Stimulated activated CD4-positive, alpha-beta T cell treated with anti-CD3 and anti-CD28 coated beads, Interleukin-12 subunit alpha, Interleukin-12 subunit beta, amount 100 ng/mL, for 48 hours (primary cell): ENCODE measurements at places on chromosomes 16 and 17.

GRCh38 chr16:58371841-58372240 lies 20.4 kb upstream of the GINS3 start:
- DNase-seq, result no peak

GRCh38 chr17:82677353-82677925 lies 21.1 kb downstream of the RAB40B start:
- DNase-seq, result no peak

- DNase-seq, result no peak
These were observed 122.5 kb downstream of the DNAH9 start for GRCh38 chr17:11720816-11721215.

- DNase-seq, result no peak
These were observed 32.9 kb downstream of the PGS1 start for GRCh38 chr17:78411241-78411857.

DNA sequence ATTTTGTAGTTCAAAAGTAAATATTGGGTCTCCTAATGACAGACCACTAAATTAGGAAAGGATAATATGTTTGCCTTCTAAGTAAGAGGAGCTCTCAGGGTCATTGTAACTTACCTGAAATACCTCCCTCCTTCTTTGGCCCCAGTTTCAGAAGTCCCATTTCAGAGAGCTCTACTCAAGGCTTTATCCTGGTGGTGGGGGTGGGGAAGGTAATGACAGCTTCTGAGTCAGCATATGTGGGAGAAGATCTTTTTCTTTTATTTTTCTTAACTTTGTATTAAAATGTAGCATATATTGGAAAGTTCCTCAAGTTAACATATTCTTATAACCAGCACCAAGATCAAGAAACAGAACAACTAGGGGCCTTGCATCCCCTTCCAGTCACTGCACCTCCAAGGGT lies 16.9 kb upstream of the GINS3 start:
- no peak for DNase-seq

DNA sequence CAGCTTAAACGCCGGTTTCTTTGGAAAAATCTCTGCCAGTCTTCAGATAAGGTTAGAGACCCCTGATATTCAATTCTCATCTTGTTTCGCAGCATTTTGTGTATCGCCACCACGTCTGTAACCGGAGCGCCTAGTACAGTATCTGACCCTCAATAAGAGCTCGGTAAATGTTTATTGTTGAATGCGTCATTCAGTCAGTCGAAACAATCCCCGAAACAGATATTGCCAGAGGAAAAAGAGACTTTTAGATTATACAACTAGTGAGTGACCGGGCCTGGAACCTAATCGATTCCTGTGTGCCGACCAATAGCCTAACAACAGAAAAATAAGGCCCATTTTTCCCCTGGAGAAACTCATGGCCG lies 626 bp downstream of the PELP1 start:
- no peak for DNase-seq

- peak; percentile 43 for DNase-seq
These were observed 805 bp upstream of the TANC2 start for GRCh38 chr17:62965174-62965685.

DNA sequence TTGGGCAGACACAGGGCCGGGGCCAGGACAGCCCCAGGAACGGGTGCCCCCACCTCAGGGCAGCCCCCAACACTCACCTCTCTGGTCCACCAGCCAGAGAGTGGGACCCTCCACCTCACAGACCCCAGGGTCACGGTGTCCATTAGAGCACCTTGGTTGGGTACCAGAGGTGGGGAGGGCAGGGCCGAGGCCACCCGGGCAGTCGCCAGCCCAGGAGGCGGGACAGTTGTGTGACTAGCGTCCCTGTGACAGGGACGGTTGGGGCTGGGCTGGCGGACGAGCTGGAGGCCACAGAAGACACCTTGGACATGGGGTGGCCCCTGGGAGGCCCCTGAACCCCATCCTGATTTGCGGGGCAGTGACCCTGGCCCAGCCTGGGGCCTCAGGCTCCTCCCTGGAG lies 11.7 kb upstream of the C1QTNF8 start:
- no peak for DNase-seq

- DNase-seq, result no peak
These were observed 3.8 kb downstream of the MYH11 start for GRCh38 chr16:15853021-15853420.

DNA sequence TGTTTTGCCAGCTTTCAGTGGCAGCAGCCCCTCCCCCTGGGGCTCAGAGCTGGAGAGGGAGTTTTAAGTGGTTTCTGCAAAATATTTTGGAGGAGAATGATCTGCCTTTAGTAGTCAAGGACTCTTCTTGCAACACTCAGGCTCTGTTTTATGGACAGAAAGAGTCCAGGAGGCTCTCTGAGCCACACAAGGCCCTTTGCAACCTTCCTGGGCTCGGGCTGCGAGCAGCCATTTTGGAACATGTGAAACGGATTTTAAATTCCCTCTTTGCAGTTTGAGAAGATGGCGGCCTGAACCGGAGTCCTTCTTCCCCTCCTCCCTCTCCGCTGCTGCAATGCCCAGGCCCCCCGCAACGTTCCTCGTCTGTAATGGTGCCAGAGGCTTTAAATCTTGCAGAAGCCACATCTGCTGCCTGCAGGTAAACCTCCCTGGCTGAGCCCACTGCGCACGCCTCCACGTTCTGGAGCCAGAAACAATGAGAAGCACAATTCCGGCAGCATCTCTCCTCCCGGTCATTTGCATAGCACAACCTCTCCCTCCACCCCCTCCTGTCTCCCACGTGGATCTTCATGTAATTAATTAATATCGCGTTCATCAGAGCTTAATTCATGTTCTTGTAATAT lies 386.1 kb downstream of the SEC14L1 start:
- no peak for DNase-seq

GRCh38 chr17:36510636-36511035 lies 24.0 kb downstream of the MYO19 start:
- DNase-seq, result no peak

DNA sequence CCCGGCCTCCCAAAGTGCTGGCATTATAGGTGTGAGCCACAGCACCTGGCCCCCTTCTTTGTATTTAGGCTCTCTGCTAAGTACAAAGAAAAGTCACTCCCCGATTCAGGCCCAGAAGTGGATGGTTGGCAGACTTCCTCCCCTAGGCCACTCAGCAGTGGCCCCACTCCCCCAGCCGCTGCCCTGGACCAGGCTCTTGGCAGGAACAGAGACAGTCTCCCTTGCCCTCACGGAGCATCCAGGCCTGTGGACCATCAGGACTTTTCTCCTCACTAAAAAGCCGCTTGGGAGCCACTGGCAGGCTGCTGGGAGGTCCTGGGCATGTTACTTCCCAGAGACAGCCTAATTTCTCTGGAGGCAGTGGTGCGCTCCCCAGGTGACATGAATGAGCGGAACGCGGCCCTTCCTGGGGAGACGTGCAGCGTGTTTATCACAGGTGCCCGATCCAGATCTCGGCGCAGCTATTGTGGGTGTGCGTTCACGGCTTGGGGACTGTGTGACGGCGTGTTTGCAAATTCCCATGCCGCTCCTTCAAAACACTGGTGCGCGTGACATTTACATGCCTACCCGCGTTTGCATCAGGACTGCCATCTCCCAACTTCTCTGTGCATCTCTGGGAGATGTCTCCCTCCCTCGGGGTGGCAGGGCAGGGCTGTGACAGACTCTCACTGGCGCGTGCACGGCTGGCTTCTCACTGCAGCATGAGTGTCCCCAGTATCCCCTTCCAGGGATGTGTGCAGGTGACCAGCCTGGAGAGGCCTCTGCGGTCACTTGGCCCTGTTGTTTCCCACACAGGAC lies 16.6 kb downstream of the WSCD1 start:
- DNase-seq, result no peak

DNA sequence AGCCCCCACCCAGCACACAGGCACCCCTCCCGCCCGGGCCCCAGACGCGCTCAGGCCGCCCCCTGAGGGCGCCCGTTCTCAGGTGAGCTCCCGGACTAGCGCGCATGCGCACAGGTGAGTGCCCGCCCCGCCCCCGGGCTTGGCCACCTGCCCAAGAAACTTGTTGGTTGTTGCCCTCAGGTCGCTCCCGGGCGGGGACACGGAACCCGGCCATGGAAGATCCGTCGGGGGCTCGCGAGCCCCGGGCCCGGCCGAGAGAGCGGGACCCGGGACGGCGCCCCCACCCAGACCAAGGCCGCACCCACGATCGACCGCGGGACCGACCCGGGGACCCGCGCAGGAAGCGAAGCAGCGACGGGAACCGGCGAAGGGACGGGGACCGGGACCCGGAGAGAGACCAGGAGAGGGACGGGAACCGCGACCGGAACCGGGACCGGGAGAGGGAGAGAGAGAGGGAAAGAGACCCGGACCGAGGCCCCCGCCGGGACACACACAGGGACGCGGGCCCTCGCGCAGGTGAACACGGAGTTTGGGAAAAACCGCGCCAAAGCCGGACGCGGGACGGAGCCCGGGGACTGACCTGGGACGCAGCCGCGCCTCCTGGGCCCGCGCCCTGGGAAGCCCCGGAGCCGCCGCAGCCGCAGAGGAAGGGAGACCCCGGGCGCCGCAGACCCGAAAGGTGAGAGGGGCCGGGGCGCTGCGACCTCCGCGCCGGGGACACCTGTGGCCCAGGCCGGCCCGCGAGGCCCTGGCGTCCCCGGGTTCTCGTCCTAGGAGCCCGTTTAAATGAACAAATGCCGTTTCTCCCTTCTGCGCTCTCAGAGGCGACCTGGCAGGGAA lies at the start of gene MARVELD3:
Gene MARVELD3, plus strand, starts transcription at position 167 of the 840 bp plus-strand sequence. Its CDS starts 46 bp downstream, at position 213.
- no peak for DNase-seq

- DNase-seq, result no peak
These were observed 7.1 kb downstream of the FBRS start for GRCh38 chr16:30665155-30665829.

- DNase-seq, result no peak
These were observed 484.0 kb upstream of the ERCC4 start for GRCh38 chr16:13435873-13436474.

- DNase-seq, result no peak
These were observed 12.6 kb upstream of the CEP20 start for GRCh38 chr16:15900901-15901500.
